ENCODE measurements at places on chromosomes 16 and 17.

- DNase-seq = peak; percentile 95
These were observed 32.7 kb downstream of the CDK5R1 start for GRCh38 chr17:32519228-32520103.

DNA sequence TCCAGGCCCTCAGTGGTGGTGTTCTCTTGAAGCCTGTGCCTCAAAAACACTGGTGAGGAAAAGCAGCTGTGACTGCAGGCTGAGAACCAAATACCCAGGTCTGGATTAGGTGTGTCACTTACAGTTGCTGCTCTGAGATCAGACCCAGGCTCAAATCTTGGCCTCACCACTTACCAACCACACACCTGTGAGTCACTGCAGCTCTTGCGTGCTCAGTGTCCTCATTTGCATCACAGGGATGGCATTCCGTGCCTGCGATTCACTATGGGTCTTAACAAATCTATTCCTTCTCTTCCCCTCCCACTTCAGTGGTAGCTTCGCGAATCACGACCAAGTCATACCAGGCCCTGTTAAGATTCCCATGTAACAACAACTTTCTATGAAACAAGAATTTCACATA lies 233.4 kb upstream of the HSBP1 start:
- DNase-seq = no peak

DNA sequence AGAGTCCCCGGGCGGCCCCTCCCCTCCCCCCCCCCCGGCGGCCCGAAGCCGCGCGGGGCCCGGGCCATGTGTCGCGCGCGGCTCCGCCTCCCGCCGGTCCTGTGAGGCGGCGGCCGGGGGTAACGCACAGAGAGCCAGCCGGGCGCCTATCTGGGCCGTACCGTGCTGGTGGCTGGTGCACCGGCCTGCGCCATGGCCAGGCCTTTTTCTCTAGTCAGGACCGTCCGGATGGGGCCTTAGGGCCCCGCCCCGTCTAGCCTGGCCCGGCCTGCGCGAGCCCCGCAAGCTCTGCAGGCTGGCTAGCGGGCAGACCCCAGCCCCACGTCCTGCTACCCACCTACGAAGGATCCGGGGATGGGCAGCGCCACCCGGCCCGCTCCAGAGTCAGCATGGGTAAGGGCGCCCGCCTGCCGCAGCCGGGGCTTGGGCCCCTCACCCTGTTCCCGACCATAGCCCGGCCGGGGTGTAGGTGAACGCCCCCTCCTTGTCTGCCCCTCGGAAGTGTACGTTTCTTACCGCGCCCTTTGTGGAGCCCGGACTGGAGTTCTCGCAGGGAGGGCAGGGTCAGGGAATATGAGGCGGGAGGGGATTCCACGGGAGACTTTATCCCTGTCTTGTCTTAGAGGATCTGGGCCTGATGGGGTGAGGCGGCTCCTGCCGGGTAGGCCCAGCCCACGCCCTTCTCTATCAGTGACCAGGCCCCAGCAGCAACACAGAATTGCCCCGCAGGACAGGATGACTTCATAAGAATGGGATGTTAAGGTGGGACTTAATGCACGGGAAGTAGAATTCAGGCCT lies at the start of gene CENPT:
Gene CENPT, minus strand, starts transcription at position 630 of the 798 bp plus-strand sequence. CDS start 13,834 bp downstream, outside the sequence.
- DNase-seq = peak; percentile 45

DNA sequence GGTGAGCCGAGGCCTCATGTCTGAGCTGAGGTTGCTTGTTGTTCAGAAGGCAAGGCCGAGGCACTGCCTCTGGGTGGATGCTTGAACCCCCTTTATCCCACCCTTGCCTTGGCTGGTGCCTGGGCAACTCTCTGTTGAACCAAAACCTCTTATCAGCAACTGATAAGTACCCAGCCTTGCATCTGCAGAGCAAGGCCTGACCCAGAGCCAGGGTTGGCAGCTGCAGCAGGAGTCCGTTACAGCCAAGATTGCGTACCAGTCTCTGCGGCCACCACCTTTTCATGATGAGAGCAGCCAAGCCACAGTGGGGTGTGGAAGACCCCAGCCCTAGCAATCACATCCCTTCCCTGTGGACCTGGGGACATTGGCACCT lies 118.3 kb downstream of the RAB11FIP4 start:
- no peak for DNase-seq

All from NCI-H146 (cell line).